ENCODE measurements at places on chromosomes 7 and 10.

GRCh38 chr10:102068216-102068615, 3.1 kb downstream of the HPS6 start:
- DNase-seq, result no peak

DNA sequence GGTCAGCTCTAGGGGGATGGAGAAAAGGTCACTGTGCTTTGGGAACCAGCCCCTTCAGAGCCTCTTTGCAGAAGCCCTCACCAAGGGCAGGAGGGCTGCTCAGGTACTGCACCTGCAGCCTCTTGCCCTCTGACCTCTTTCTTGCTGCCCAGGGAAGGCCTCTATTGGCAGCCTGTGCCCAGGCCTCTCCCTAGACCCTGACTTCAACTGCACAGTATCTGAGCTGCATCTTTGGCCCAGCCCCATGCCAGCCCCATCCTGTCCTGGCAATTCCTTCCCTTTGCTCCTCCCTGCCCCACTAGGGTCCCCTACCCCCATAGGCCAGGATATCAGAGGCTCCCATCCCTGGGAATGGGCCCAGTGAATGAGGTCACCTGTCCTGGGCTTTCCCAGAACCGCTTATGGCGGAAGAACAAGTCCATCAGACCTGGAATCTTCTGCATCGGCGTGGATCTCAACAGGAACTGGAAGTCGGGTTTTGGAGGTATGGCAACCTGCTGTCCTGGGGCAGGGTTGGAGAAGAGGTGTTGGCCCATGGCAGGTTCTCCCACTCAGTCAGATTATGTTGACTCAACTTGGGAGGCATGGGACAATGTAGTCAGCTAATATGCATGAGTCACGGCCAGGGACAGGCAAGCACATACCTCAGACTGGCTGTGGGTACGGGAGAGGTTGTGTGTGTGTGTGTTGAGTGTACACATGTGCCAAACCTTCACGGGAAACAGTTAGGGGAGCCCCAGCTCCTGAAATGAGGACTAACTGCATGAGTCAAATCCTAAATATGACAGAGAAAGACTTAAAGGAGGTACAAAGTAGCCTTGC, 17.1 kb upstream of the CPA1 start:
- peak; percentile 99 for DNase-seq

- DNase-seq, result no peak
Observed at GRCh38 chr10:78831461-78831860, 237.3 kb upstream of the ZMIZ1 start.

DNA sequence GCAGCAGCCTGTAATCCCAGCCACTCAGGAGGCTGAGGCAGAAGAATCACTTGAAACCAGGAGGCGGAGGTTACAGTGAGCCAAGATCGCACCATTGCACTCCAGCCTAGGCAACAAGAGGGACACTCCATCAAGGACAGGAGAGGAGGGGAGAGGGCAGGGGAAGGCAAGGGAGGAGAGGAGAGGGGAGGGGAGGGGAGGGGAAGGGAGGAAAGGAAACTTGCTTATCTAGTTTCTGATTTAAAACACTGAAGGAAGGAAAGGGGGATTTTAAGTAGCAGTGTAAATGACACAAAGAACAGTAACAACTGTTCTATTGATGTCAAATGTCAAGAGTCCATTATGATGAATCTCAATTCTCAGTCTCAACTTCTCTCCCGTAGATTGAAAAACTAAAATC, 43.7 kb downstream of the SRPK2 start:
- DNase-seq, result no peak

DNA sequence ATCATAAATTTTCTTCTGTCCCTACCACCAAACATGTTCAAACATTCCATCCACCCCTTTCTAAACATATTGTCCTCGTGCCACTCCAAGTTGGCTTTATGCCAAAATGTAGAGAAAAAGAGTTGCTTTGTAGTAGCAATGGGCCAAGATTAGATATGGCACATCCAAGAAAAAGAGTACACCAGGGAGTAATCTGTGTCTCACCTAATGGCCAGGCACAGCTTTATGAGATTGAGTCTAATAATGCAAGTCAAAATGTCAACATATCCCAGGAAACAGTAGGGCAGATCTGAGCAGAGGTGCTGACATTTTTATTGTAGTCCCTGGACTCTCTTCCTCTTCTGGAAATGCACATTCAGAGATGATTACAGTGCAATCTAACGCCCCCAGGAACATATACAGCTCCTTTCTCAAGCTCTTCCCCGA, 5.7 kb upstream of the OR6V1 start:
- DNase-seq, result no peak

DNA sequence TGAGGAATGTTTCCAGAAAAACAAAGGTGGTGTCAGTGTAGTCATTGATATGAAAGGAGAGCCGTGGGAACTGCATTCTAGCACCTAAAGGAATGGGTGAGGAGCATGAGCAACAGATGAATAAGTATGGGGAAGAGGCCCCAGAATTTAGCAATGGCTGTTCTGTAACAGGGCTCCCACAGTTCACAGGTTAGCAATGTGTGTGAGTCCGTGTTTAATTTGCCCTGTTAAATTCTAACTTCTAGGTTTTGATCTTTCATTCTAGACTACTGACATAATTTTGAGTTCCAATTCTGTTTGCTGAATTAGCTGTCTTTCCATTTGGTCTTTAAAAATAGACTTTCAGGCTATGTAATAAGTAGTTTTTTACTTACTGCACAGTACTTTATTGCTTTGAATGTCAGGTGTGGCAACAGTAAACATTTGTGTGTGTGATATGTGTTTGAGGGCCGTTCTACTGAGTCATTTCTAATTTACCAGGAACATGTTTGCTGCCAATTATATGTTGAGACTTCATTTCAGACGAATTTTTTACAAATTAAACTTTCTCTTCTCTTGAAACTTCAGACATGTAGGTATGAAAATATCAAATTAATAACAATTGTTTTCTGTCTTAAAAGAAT, 8.8 kb downstream of the STK17A start:
- DNase-seq, result peak; percentile 72

DNA sequence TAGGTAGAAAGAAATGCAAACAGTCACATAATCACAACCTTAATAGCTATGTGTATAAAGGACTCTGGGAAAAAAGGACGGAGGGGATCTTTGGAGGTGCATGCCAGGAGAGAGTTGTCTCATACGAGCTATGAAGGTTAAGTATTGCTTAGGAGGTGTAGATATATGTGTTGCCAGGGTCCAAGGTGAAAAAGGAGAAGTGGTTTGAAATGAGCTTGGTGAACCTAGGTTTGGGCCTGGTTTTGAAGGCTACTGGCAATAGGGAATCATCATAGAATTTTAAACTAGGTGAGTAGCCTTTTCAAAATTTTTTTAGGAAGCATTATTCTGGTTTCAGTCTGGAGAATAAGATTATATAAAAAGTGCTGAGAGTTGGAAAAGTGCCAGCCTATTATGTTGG, 336.8 kb downstream of the AUTS2 start:
- DNase-seq, result no peak

- DNase-seq, result peak; percentile 82
Observed at GRCh38 chr7:85489498-85489897, 302.6 kb upstream of the SEMA3D start.

DNA sequence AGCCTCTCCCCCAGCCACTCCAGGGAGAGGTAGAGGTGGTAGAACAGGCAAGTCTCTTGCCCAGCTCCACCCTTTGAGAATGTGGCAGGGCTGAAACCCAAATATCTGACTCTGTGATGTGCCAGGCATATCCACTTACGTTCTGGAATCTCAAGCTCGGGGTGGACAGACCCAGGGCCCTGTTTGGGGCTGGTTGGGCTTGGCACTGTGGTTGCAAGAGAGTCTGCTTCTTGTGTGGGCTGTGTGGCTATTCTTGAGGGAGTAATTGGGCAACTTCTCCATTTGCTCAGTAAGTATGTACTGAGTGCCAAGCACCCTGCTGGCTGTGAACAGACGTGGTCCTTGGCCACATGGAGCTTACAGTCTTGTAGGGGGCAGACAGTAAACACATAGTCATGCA, 4.7 kb downstream of the UBTD1 start:
- no peak for DNase-seq

GRCh38 chr10:71752391-71753090, 20.8 kb downstream of the VSIR start:
- DNase-seq, result no peak

- no peak for DNase-seq
Observed at GRCh38 chr10:47319784-47320183, 2.5 kb upstream of the GDF2 start.

GRCh38 chr10:128664729-128665128, 538.5 kb upstream of the MKI67 start:
- DNase-seq, result no peak

DNA sequence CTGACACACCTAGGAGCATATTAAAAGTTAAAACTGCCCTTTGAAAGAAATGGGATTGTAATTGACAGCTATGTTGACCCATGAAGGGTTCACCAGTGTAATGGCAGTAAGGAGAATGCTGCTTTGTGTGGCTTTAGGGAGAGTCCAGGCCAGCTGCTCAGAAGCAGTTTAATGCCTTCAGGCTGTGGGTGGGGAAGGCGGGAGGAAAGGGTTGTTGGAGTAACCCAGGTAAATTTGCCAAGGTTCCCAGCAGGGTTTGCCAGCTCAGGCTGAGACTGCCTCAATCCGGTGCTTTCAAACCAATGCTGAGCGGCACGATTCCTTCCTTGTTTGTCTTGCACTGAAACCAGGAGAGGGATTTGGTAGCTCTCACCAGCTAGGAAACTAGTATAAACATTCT, 637.2 kb downstream of the INHBA start:
- peak; percentile 75 for DNase-seq

DNA sequence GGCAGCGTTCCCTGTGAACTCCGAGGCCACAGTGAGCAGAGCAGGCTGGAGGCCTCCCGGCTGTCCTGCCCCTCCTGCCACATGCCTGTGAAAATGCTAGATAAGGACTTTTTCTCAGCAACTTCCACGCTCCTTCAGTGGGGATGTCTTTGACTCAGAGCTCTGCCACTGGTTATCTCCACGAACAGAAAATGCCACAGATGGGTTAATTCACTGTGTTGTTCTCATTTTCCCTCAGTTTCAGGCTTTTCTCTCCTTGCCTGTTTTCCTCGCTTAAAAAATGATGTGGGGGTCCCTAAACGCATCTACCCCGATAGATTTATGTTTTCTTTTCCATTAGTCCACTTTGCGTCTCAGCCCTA, 51.3 kb downstream of the IKZF1 start:
- DNase-seq, result no peak

GRCh38 chr7:84190016-84190705, 4.4 kb downstream of the SEMA3A start:
- DNase-seq, result no peak

GRCh38 chr10:120833222-120833928, 17.8 kb upstream of the WDR11 start:
- DNase-seq, result peak; percentile 22

DNA sequence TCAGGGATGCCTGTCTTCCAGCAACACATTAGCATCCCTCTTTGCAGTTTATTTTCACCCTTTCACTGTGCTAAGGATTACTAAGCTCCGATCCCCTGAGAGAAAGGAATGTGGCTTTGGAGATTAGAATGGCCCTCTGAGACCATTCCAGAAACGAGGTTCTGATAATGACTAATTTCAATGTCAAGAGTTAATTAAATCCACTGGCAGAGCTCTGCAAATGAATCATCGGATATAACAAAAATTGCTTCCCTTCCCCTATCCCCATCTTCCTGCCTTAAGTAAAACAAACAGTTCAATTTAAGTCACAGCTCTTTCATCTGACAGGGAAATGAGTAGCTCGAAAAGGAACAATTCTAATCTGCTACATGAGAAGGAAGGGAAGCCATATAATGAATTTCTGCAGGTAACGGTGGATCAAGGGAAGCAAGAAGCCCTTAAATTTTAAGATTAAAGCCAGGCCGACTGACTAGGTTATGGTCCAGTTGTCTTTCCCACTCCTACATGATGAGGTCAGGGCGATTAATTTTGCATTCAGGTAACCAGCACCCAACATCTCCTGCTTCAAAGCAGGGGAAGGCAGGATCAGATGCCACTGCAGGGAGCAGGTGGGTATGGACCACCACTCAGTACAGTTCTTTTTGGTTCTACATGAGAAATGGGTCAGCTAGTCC, 50.5 kb downstream of the MALSU1 start:
- no peak for DNase-seq

DNA sequence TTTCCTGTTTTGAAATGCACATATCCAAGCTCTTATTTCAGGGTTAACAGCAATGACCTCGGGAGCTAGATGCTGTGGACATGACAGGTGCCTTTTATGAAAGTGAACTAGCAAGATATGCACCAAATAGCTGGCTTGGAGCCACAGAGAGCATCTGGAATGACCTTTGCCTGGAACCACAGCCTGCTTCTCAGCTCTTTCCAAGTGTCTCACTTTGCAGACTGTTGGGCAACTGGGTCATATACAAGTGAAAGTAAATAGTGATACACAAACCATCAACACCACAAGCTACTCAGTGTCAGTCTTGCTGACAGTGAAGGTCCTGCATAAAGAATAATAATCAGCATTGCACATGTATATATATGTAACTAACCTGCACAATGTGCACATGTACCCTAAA, 183.5 kb downstream of the RNF133 start:
- DNase-seq, result no peak

DNA sequence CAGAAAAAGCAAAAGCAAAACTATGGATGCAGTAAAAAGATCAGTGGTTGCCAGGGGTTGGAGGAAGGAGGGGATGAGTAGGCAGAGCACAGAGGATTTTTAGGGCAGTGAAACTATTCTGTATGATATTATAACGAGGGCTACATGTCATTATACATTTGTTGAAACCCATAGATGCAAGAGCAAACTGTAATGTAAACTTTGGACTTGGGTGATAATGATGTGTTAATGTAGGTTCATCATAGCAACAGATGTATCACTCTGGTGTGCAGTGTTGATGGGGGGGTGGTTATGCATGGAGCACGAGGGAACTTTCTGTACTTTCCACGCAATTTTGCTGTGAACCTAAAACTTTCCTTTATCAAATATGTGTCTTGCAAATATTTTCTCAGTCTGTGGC, 23.2 kb downstream of the SLK start:
- DNase-seq, result no peak

- peak; percentile 9 for DNase-seq
Observed at GRCh38 chr7:1193593-1194424, 33.8 kb upstream of the ZFAND2A start.

DNA sequence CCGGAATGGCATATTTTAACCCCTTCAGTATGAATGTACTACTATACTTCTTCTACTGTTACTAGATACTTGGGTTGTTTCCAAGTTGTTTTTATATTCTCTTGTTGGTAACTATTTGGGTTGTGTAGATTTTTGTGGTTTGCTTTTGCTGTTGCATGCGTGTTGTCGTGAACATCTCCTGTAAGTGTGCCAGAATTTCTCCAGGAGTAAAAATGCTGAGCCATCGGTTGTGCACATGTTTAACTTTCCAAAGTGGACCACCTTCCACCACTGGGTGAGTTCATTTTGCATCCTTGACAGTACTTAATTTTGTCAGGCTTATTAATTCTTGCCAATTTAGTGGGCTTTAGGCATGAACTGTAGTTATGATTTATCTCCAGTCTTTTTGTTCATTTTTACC, 47.9 kb downstream of the CSGALNACT2 start:
- no peak for DNase-seq

DNA sequence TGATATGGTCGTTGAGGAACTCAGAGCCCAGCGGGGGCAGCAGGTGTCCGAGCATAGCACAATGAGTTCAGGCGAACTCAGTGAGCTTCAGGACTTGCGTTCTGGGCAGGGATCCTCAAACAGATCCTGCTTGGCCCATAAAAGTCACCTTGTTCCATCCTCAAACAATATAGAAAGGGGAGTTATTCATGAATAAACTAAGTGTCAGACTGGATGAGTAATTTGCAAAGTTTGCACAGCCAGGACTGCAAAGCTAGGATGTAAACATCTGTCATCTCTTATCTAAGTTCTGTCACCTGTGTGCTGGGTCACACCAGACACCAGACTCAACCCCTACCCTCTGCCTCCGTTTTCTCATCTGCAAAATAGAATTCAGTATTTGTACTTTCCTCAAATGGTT, 58.0 kb upstream of the PFKP start:
- no peak for DNase-seq
